ENCODE measurements at places on chromosomes 6 and 20.

- no peak for DNase-seq
- no peaks in the 10 kb centered on the region for H3K4me1 ChIP-seq
- no peak overlapping the region for H3K27ac ChIP-seq
- H3K36me3 ChIP-seq: no peaks in the 10 kb centered on the region
- no peak overlapping the region for H3K4me3 ChIP-seq
These were observed 114.6 kb upstream of the HTR1E start for GRCh38 chr6:86822747-86823146.

DNA sequence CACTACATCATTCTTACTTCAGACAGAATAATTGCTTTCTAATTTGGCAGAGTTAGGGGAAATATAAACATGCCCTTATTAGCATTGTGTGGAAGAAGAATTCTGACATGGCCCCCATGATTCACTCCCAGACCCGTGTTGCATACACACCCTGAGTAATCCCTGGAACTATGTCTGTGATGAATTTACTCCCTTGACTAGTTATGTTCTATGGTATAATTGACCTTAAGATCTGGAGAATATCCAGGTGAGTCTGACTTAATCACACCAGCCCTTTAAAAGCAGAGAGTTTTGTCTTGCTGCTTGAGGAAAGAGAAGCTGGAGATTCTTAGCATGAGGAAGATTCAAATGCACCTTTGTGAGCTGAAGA, 262.9 kb downstream of the SOX4 start:
- no peak overlapping the region for H3K27ac ChIP-seq
- H3K36me3 ChIP-seq: no peaks in the 10 kb centered on the region
- H3K4me1 ChIP-seq: no peaks in the 10 kb centered on the region

DNA sequence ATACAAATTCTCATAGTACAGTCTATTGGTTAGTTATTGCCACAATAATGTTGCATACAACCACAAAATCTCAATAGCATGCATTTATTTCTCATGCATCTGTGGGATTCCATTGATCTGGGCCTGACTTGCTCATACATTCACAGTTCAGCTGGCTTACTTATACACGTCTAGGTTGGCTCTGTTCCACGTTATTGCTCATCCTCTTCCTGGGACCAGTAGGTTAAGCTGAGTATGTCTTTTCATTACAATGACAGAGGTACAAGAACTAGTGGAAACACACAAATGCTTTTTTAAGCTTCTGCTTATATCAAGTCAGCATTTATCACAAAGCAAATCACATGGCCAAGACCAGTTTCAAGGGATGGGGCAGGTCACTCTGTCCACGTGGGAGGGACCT, 485.3 kb upstream of the BTBD3 start:
- no peaks in the 10 kb centered on the region for H3K4me1 ChIP-seq
- no peak overlapping the region for H3K4me3 ChIP-seq
- no peaks in the 10 kb centered on the region for H3K27me3 ChIP-seq
- no peak overlapping the region for H3K27ac ChIP-seq
- no peak for DNase-seq
- no peaks in the 10 kb centered on the region for H3K36me3 ChIP-seq

GRCh38 chr6:83006270-83006905, 59.3 kb downstream of the UBE3D start:
- H3K4me3 ChIP-seq: no peak overlapping the region
- no peak overlapping the region for H3K27ac ChIP-seq
- no peaks in the 10 kb centered on the region for H3K4me1 ChIP-seq
- H3K27me3 ChIP-seq: no peaks in the 10 kb centered on the region
- DNase-seq: no peak
- H3K36me3 ChIP-seq: no peaks in the 10 kb centered on the region

- H3K4me3 ChIP-seq: no peak overlapping the region
- H3K4me1 ChIP-seq: peaks cover 4% of the 10 kb centered on the region
- no peak overlapping the region for H3K27ac ChIP-seq
- DNase-seq: no peak
These were observed 18.6 kb downstream of the ADGRB3 start for GRCh38 chr6:68653706-68654089.

DNA sequence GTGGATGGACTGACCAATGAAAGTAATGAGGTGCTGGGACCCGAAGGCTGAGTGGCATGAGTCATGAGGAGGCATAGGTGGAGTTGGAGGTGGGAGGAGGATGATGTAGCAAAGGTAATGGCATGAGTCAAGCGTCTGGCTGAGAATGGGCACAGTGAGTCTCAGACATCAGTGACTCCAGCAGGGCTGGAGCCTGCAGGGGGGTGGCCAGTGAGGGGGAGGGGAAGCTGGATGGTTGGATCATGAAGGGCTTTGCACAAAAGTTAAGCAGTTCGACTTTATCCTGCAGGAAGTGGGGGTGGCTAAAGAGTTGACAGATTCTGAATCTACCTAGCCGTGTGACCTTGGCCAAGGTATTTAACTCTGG, 99.0 kb upstream of the IYD start:
- H3K27ac ChIP-seq: no peak overlapping the region
- no peaks in the 10 kb centered on the region for H3K36me3 ChIP-seq
- H3K4me3 ChIP-seq: no peak overlapping the region
- H3K27me3 ChIP-seq: no peaks in the 10 kb centered on the region
- no peaks in the 10 kb centered on the region for H3K4me1 ChIP-seq
- DNase-seq: no peak

GRCh38 chr20:25637247-25637646, 13.4 kb upstream of the NANP start:
- H3K27ac ChIP-seq: no peak overlapping the region
- no peak overlapping the region for H3K4me3 ChIP-seq
- DNase-seq: no peak
- H3K36me3 ChIP-seq: no peaks in the 10 kb centered on the region
- H3K4me1 ChIP-seq: no peaks in the 10 kb centered on the region
- H3K27me3 ChIP-seq: no peaks in the 10 kb centered on the region

- no peak overlapping the region for H3K27ac ChIP-seq
- no peak for DNase-seq
- no peaks in the 10 kb centered on the region for H3K4me1 ChIP-seq
- no peaks in the 10 kb centered on the region for H3K27me3 ChIP-seq
- H3K36me3 ChIP-seq: no peaks in the 10 kb centered on the region
These were observed 16.1 kb upstream of the PBOV1 start for GRCh38 chr6:138234363-138234762.

GRCh38 chr6:89430201-89430962, 2.6 kb upstream of the ANKRD6 start:
- no peak overlapping the region for H3K27ac ChIP-seq
- H3K36me3 ChIP-seq: no peaks in the 10 kb centered on the region
- no peaks in the 10 kb centered on the region for H3K27me3 ChIP-seq
- DNase-seq: no peak
- no peak overlapping the region for H3K4me3 ChIP-seq
- no peaks in the 10 kb centered on the region for H3K4me1 ChIP-seq

DNA sequence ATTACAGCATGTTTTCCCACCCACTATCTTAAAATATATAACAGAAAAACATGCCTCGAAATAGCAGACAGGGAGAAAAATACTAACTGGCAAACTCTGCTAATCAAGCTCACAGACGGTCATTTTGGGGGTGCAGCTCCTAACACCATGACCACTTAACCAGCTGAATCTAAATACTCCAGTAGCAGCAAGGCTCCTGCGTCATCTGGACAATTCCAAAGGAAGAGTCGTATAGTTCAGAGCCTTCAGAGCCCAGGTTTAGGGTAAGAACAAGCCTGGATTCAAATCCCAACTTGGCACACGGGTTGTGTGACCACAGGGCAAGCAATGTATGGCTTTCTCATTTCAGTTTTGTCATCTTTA, 81.3 kb upstream of the COL21A1 start:
- H3K36me3 ChIP-seq: no peaks in the 10 kb centered on the region
- no peaks in the 10 kb centered on the region for H3K4me1 ChIP-seq
- no peaks in the 10 kb centered on the region for H3K27me3 ChIP-seq
- no peak for DNase-seq

- H3K36me3 ChIP-seq: no peaks in the 10 kb centered on the region
- no peak overlapping the region for H3K27ac ChIP-seq
- H3K4me1 ChIP-seq: no peaks in the 10 kb centered on the region
- H3K4me3 ChIP-seq: no peak overlapping the region
- no peaks in the 10 kb centered on the region for H3K27me3 ChIP-seq
These were observed 25.3 kb upstream of the TIAM2 start for GRCh38 chr6:154969796-154970195.

GRCh38 chr6:165889636-165890403, 226.8 kb upstream of the PDE10A start:
- DNase-seq: no peak
- H3K36me3 ChIP-seq: no peaks in the 10 kb centered on the region
- no peak overlapping the region for H3K4me3 ChIP-seq
- H3K4me1 ChIP-seq: no peaks in the 10 kb centered on the region
- no peak overlapping the region for H3K27ac ChIP-seq

DNA sequence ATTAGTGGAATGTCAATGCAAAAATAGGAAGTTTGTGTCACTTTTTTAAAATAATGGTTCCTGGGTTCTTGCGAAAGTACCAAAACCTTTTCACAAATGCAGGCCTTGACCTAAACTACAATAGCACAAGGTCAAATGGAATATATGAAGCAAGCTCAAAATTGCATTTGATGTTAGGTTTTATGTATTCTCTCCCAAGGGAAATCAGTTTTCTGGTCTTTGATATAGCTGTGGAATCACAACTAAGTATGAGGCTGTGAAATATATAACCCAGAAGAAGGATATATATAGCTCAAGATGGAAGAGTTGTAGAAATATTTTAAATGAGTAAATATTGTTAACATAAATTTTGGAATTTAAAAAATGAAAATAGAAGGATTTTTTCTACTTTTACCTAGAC, 327.3 kb downstream of the RIMS1 start:
- no peak overlapping the region for H3K4me3 ChIP-seq
- H3K27ac ChIP-seq: no peak overlapping the region
- no peak for DNase-seq
- H3K4me1 ChIP-seq: no peaks in the 10 kb centered on the region

DNA sequence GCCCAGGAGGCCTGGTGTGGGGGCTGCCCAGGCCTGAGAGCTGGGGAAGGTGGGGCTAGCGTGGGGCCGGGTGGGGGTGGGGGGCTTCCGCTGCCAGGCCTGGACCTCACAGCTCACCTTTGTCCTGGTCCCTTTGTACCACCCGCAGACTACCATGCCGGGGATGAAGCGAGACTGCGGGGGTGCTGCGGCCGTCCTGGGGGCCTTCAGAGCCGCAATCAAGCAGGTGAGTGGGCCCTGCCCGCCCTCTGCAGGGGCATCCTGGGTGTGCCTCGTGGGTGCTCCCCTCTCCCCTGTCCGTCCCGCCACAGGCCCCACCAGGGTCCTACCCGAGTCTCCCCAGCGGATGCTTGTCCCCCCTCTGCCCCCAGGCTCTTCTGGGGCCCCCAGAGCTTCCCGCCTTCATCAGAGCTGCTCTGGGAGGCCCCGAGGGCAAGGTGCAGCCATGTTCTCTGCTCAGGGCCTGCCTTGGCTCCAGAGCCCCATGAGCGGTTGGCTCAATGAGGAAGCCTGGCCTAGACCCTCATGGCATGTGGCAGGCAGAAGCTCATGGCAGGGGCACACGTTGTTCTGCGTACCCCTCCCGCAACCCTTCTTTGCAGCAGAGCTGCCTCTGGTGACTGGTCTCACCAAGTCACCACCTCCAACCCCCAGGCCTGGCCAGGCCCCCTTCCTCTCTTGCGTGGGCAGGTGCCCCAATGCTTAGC, 14.5 kb downstream of the NPEPL1 start:
- peaks cover 10% of the 10 kb centered on the region for H3K36me3 ChIP-seq
- H3K4me3 ChIP-seq: no peak overlapping the region
- no peaks in the 10 kb centered on the region for H3K4me1 ChIP-seq

GRCh38 chr6:112986321-112986720, 639.2 kb downstream of the RFPL4B start:
- H3K27ac ChIP-seq: no peak overlapping the region
- no peaks in the 10 kb centered on the region for H3K4me1 ChIP-seq
- no peaks in the 10 kb centered on the region for H3K36me3 ChIP-seq
- no peak for DNase-seq
- H3K27me3 ChIP-seq: no peaks in the 10 kb centered on the region
- H3K4me3 ChIP-seq: no peak overlapping the region

DNA sequence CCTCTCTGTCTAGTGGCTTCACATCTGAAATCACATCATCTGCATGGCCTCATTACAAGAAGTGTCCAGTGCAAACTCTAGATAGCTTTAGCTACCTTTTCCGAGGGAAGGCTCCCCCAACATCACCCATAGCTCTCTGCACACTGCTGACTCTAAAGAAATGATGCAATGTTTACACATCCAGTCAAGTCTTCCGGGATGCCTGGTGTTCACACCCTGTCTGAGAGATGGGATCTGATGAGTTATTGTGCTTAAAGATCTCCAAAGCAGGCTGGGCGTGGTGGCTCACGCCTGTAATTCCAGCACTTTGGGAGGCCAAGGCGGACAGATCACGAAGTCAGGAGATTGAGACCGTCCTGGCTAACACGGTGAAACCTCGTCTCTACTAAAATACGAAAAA, 404.6 kb upstream of the IRAK1BP1 start:
- H3K4me1 ChIP-seq: no peaks in the 10 kb centered on the region
- no peak for DNase-seq
- H3K4me3 ChIP-seq: no peak overlapping the region
- no peak overlapping the region for H3K27ac ChIP-seq
- H3K27me3 ChIP-seq: no peaks in the 10 kb centered on the region

DNA sequence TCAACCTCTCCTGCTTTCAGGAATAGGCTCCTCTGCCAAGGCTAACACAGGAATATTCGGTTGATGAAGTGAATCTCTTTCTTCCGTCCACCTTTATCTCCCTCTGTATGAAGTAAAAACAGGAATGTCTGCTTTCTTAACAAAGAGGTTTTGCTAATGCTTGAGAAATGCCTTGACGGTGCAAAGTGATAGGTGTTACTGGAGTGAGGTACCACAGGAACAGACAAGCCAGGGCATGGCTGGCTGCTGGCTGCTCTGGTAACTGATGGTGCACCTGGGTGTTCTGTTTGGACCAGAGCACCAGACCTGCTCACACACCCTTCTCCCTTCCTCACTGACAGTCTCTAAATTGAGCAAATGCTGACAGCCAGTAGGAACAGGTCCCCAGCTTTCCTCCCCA, 174.0 kb upstream of the FBXL4 start:
- no peaks in the 10 kb centered on the region for H3K4me1 ChIP-seq
- H3K4me3 ChIP-seq: no peak overlapping the region
- no peak overlapping the region for H3K27ac ChIP-seq
- no peaks in the 10 kb centered on the region for H3K36me3 ChIP-seq
- H3K27me3 ChIP-seq: no peaks in the 10 kb centered on the region

DNA sequence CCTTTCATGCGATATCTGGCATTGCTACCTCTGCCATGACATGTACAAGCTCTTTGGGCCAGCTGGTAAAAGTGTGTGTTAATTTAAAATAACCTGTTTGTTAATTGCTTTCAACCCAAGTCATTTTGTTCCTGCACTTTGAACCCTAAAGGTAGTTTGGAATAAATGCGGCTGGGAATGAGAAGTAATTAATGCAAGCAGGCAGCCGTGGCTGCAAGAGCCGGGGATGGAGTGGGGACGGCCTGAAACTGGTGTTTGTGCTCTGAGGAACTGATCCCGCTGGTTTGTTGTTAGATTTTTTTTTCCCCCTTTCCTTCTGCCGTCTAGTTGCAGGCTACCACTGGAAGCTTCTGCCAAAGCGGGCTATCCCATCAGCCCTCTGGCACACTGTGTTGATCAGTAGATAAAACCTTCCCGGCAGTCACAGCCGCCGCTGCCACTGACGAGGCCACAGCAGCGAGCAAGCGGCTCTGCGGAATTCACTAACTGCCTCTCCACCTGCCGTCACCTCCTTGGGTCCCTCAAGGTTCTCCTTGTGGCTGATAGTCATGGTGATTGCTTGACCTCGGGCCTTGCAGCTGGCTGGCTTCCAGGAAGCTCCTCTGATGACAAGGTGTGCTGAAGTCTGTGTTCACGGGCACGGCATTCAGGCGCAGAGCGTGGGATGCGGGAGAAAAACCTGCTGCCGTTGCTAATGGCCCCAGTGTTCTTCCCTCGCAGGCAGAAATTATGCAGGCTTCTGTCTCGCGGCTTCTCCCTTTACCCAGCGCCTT, 315.9 kb downstream of the TFAP2A start:
- no peaks in the 10 kb centered on the region for H3K27me3 ChIP-seq
- DNase-seq: no peak
- H3K4me3 ChIP-seq: peak overlapping the region; percentile 8
- H3K27ac ChIP-seq: no peak overlapping the region

Data from tibial nerve (tissue), 4 donors.